ENCODE measurements at places on chromosomes 7 and 10. TPM values are rescaled to one million over a fixed set of nuclear protein-coding genes. Genes with fewer than 3 reads are reported as not detected.

GRCh38 chr7:80259-81067 is 111.9 kb upstream of the FAM20C start:
- DNase-seq = no peak

DNA sequence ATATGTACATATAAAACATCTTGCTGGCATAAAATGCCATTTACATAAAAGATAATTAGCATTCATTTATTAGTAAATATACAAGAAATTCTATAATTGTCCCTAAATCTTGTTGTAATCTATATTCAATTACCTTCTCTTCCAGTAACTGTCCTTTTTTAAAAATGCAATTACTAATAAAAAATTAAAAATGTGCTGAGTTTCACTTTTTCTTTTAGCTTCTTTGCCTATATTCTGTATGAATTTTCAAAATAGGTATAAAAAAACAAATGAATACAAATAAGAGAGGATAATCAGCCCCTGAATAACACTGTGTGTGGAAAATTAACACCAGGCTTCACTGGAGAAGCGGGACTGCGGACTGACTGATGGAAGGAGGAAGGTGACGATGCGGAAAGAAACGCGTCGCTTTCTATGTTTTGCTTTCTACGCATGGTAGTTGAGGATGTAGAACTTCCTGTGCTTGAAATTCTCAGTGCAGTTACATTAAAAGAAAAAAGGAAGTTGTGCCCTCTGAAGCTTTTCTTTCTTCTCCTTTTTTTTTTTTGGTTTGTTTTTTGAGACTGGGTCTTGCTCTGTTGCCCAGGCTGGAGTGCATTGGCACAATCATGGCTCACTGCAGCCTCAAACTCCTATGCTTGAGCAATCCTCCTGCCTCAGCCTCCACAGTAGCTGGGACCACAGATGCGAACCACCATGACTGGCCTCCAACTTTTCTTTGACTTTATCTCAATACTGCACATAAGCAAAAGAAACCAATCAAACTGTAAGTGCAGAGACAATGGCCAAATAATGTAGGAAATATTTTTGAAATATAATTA is 7.4 kb upstream of the ZMYND11 start:
- no peak for DNase-seq

- peak; percentile 82 for DNase-seq
Observed at GRCh38 chr7:2018569-2019460, 213.9 kb downstream of the MAD1L1 start.

GRCh38 chr7:157892751-157893523 is 556.1 kb downstream of the DNAJB6 start:
- no peak for DNase-seq

- DNase-seq = no peak
Observed at GRCh38 chr10:110783509-110784107, 88.1 kb upstream of the PDCD4 start.

DNA sequence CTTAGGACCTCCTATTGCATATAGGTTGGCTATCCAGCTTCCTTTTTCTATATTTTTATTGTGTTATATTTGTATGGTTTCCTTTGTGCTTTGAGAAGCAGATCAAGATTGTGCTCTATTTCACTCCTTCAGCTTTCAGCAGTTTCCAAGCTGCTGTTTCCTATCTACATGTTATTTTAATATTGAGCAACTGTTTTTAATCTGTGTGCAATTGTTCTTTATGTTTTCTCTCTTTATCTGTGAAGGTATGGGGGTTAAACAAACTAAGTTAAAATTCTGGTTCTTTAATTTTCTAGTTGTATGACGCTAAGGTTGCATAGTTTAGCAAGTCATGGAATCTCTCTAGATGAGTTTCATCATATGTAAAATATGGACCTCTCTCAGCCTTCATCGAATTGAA is 251.0 kb downstream of the GPR158 start:
- DNase-seq = no peak

DNA sequence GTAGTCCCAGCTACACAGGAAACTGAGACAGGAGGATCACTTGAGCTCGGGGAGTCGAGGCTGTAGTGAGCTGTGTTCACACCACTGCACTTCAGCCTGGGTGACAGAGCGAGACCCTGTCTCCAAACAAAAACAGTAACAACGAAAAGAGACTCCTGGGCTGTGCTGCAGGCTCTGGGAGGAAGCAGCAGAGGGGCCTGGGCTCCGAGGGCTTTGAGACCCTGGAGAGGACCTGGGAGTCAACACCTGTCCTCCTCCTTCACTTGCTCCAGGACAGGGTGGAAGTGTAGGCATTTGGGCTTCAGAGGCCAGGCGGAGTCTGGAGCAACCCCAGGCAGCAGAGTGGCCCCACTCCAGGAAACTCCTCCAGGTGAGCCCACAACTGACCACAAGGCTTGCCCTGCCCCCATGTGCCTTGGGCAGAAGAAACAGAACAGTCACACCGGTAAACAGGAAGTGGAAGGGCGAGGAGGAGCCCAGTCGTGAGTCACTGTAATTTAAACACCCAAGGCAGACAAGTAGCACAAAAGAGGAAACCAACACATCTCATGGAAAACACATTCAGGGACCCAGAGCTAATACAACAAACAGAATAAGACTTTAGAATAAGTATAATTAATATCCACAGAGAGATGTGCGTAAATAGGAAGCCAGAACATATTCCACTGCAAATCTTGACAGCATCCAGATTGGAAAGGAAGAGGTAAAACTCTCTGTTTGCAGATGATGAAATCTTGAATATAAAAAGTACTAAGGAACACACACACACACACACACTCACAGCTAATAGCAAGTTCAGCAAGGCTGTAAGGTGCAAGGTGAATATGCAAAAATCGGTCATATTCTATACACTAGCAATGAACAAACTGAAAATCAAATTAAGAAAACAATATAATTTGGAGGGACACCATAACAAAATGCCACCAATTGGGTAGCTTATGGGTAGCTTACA is 20.5 kb upstream of the RASGEF1A start:
- DNase-seq = no peak

GRCh38 chr7:22371878-22372277 is 14.9 kb upstream of the RAPGEF5 start:
- DNase-seq = no peak

DNA sequence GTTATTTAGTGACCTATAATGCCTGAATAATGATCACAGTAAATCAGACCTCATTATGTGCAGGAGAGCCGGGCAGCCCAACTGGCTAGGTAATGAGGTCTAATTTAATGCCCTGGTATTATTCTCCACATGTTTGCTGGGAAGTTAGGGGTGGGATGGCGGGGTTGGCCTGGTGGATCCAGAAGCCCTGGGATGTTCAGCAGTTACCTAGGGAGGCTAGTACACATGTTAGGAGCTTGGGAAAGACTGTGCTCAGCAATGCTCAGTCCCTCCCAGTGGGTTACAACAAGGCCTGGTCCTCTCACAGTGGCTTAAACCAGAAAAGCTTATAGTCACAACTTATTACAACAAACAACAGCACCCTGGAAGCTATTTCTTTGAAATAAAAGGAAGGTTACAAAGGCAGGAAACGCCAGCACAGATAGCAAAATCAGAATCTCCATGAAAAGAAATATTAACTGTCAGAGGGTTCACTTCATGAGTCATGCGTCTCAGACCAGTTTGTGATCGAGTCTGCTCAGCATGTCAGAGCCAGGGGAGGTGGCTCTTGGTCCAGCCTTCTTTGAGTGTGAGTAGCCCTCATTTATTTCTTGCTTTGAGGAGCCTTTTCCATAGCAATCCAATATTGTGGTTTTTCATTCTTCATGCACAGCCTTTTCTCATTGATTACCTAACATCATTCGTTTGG is 418.6 kb upstream of the NPVF start:
- no peak for DNase-seq

SYPL1 gene
- 66.6 TPM for total RNA-seq

SEC31B gene
- 4.1 TPM for total RNA-seq

MYO1G gene
- total RNA-seq = not detected

Data from HFFc6 (cell line).